ENCODE measurements at places on chromosomes 12 and 14.

- DNase-seq: no peak
Measured at GRCh38 chr14:103501041-103501870, 21.4 kb downstream of the CKB start.

DNA sequence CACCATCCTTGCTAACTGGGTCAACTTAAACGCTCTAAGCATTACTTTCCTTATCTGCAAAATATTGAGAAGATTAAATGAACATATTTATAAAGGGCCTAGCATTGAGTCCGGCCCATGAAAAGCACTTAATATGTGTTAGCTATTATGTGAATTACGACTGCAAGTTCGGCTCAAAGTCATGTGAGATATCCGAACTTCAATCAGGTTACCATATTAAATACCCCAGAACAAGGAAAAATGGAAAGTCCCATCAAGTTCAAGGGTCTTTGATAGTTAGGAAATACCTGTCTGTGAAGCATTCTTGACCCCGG, 487 bp upstream of the NRDE2 start:
- no peak for DNase-seq

DNA sequence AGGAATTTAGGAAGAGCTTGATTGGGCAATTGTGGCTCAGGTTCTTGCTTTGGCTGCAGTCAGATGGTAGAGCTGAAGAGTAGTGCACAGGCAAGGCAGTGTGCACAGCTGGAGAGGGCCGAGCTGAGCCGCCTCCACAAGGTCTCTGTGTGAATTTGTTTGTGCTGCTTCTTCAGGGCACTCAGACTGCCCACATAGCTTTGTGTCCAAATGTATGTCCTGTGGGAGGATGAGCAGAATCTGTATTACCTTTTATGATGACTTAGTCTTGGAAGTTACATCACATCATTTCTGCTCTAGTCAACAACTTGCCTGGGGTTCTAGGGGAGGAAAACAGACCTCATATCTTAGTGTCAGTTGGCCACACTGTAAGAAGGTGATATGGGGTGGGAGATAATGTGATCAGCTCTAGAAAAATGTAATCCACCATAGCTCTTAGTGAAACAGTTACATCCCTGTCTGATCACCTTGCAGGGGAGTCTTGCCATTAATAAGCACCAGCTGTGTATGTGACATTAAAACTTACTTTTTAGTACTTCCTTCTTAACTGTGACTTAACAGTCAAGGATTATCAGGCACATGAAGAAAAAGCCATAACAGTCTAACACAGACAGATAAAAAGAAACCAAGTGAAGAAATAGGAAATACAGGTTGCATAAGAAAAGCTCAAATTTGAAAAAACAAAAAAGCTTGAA, 53.4 kb downstream of the RCOR1 start:
- no peak for DNase-seq

DNA sequence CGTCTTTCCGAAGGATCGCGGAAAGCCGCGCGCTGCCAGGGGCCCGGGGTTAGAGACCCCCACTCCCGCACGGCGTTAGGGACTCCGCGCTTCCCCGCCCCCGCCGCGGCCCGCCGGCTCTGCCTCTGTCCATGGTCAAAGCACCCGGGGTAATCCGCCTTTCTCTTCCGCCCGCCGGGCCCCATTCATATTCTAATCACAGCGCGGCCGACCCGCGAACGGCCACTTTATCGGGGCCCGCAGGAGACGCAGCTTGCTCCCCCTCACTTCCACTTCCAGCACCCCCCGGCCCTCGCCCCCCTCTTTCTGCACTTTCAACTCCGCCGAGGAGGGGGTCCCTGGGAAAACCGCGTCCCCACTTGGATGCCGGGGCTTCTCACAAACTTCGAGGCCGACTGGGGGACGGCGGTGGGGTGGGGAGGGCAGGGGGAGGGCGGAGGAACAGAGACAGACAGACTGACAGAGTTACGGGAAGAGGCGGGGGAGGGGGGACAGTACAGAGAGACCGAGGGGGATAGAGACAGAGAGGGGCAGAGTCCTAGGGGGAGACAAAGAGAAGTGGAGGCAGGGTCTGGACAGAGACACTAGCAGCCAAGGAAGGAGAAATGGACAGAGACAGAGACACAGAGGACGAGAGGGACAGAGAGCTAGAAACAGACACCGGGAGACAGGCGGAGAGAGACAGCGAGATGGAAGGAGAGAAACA, 1.1 kb upstream of the RFX4 start:
- peak; percentile 68 for DNase-seq

DNA sequence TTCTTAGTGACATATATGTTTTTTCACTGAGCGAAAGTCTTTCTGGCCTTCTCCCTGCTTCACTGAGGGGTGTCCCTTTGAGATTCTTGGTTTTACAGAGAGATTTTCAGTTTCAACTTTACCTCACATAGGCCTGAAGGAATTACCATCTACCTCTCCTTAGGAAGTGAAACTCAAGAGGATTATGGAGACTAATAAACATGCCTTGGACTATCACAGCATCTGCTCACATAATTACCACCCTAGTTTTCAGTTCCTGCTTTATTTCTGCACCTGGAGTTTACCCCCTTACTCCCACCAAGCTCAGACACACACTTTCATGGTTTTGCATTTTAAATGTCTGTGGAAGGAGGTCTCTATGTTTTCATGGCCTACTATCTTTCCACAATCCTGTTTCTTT, 118.3 kb upstream of the SCAF11 start:
- DNase-seq: no peak

DNA sequence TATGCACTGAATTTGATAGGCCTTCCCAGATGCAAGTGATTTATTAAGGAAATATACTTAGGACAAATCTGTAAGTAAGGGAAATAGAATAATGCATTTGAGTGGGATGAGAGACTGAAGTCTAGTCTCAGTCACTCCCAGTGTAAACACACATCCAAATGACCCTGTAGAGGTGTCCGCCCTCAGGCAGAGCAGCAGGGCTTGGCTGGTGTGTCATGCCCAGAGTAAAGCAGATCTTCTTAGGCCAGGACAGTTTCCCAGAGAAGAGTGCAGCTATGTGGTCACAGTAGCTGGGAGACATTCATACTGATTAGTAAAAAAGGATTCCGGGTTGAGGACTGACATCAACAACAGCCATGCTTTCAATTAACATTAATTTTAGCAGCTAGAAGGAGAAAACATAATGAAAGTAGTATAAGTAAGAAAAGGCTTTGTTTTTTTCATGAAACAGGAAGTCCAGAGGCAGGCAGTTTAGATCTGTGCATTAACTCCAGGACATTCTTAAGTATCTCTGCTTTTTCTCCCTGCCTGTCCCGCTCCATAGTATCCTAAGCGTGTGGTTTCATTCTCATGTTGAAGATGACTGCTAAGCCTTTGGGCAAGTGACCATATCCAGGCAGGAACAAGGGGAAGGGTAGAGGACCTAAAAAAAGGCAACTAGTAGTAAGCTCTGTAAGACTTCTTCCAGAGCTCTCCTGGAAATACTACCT, 35.7 kb downstream of the CNTN1 start:
- peak; percentile 32 for DNase-seq

DNA sequence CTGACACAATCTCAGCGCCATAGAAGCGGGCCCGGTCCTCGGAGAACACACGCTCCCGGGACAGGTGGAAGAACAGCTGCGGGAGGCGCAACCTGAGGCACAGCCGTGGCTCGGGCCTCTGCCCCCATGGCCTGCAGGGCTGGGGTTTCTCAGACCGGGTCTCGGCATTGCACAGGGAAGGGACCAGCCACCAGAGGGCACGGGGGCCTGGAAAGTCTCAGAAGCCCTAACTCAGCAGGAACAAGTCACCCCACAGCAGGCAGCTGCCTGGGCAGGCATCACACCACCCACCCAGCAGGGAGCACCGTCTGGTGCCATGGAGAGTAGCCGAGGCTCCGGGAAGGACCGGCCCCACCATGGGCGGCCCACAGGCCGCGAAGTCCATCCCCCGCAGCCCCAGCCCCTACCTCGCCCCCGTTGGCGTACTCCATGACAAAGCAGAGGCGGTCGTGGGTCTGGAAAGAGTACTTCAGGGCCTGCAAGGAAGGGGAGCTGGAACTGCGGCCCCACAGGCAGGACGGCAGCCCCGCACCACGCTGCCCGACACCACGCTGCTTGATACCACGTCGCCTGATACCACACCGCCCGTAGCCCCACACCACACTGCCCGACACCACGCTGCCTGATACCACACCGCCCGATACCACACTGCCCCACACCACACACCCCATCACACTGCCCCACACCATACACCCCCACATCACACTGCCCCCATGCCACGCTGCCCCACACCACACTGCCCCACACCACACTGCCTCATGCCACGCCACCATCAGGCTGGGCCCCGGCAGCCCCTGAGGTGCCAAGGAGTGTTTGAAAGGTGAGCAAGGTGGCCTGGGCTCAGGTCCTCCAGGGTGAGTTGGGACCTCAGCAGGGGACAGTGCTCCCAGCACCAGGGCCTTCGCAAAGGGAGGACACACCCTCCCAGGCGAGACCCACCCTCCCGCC, 20.8 kb downstream of the SIVA1 start:
- DNase-seq: no peak

- no peak for DNase-seq
Measured at GRCh38 chr14:28515571-28515970, 251.0 kb upstream of the FOXG1 start.

GRCh38 chr14:97293659-97294058, 496.5 kb downstream of the VRK1 start:
- DNase-seq: no peak

DNA sequence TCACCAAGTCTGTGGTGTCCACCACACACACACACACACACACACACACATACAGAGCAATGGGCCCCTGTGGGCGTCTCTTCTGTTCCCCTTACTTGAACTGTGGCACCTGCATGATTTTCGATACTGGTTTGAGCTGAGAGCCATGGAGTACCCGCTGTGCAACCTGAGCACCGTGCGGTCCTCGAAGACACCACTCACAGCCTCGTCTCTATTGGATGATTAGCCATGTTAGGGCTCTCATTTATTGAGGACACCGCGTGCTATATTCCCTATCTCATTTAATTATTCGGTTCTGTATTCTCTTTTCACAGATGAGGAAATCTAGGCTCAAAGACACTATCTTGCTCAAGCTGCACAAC, 623 bp upstream of the C14orf132 start:
- DNase-seq: no peak

- peak; percentile 92 for DNase-seq
Measured at GRCh38 chr12:3135522-3136461, 58.6 kb downstream of the TSPAN9 start.

- DNase-seq: no peak
Measured at GRCh38 chr14:35123388-35123703, 994 bp downstream of the PRORP start.

GRCh38 chr12:26176725-26177124, 18.6 kb upstream of the SSPN start:
- no peak for DNase-seq

DNA sequence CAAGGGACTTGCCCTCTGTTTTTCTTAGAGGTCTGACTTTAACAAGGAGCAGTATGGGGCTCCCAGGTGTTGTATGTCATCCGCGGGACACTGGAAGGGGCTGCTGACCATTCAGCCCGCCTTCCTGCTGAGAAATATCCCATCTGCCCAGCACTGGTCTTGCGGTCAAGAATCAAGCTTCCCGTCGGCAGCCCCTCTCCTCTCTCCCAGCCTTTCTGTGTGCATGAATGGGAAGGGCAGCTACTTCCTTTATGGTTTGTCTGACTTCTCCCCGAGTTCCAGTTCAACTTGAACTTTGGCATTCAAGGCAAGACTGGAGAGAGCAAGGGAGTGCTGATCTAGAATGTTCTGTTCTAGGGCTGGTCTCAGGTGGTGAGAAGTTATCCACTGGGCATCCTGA, 51.5 kb downstream of the PSMA6 start:
- no peak for DNase-seq

GRCh38 chr12:81206429-81206828, 128.6 kb downstream of the ACSS3 start:
- DNase-seq: no peak

All from HuH-7 (cell line).